ENCODE measurements at places on chromosomes 11 and 22.

DNA sequence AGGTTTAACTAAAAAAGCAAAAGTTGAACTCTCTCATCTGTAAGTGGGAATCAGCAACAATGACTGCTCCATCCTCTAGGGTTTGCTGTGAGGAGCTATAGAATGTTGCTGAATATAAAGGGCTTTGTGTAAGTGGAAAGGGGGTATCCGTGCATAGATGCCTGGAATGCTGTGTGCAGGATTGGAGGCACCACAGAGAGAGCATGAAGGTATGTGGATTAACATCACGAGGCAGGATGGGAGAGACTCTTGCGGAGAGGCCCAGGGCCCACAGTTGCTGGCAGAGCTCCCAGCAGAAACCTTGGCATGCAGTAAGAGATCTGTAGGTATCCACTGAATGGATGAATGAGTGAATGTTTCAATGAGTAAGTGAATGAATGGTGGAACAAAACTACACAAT is 298.7 kb upstream of the DDI1 start:
- no peak for DNase-seq

- no peak for DNase-seq
Observed at GRCh38 chr11:132777067-132777975, 755.0 kb downstream of the OPCML start.

GRCh38 chr11:120880498-120881175 is 143.3 kb upstream of the TBCEL start:
- no peak for DNase-seq

DNA sequence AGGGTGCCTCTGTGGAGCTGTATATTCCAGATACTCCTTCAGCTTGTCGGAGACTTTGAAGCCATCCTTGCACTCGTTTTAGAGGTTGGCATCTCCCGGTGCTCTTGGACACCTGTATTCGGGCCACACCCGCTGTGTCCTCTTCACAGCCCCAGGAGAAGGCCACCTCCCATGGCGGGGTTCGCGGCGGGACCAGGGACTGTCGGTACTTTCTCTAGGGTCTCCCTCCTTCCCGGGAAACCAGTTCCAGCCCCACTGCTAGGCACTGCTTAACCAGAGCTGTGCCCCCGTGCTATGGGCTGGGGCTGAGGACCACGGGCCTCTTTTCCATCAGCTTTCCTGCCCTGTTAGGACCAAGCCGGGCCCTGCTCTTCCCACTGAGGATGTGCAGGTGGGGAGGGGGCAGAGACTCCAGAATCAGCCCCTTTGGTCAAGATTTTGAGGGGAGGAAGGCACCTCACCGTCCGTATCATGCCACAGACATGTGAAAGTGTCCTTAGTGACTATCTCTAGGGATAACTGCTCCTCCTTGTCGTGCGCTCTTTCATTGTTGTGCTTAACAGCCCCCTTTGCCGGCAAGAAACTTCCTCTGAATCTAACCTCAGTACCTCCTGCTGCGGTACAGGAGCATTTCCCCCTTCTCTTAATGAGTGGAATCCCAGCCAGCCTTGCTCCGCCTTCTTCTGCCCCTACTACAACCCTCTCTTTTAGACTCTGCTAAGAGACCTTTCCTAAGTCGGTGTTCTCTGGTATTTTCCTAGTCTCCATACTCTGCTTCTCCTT is 1.2 kb upstream of the B3GAT1 start:
- DNase-seq: no peak

- no peak for DNase-seq
Observed at GRCh38 chr11:37984991-37985390, 1387.0 kb upstream of the RAG2 start.

- DNase-seq: no peak
Observed at GRCh38 chr22:49630448-49630946, 197.2 kb downstream of the BRD1 start.

GRCh38 chr11:17230867-17231851 is 23.4 kb upstream of the PIK3C2A start:
- DNase-seq: no peak

- no peak for DNase-seq
Observed at GRCh38 chr11:17019232-17019631, 5.0 kb upstream of the PLEKHA7 start.

DNA sequence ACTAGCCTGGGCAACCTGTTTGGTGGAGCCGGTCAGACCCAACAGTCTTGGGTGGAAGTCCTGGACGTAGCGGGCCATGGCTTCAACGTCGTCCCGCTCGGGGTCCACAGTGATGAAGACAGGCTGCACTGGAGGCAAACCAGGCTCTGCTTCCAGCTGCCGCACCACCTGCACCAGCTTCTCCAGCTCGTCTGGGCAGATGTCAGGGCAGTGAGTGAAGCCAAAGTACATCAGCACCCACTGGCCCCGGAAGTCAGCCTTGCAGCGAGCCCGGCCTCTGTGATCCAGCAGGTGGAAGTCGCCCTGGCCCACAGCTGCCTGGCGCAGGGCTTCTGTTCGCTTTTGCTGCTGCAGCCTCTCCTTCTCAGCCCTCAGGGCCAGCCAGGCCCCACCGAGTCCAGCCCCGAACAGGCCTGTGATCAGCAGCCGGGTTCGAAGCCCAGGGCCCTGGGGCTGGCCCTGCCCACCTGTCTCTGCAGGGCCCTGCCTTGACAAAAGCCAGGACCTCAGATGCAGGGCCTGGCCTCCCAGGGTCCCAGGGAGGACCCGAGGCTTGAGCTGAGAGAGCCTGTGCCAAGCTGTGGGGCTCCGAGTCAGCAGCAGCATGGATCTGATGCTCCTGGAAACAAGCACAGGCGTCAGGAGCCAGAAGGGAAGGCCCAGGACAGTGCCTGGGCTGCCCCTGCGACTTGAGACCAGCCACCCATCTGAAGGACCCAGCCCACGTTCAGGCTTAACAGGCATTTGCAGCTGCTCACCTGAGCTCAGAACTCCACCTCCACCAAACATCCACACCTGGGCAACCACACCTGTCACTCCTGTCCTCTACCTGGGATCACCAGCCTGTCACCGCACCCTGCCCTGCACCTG is 1.4 kb downstream of the SCO2 start:
- no peak for DNase-seq
